Stomach (tissue), 19 donors: ENCODE measurements at places on chromosomes 2 and 18.

DNA sequence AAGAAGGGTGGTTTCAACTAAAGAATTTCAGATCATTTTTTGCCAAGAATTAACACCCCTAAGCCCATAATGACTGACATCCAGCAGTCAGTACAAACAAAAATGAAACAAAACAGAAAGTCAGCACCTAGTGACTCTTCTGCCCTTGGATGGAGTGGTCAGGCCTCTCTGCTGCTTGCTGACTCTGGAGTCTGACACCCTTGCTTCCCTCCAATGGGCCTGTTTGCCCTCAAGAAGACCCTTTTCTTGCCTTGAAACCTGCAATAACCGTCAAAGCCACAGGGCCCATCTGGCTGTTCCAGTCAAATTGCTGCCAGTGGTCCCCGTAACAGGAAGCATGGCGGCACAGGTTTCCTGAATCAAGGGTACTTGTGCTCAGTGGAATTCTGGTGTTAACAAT lies 27.2 kb upstream of the CYTIP start:
- no peak for DNase-seq
- peak overlapping the region; percentile 37 for H3K27ac ChIP-seq
- no peaks in the 10 kb centered on the region for H3K36me3 ChIP-seq
- H3K4me3 ChIP-seq: no peak overlapping the region
- no peaks in the 10 kb centered on the region for H3K27me3 ChIP-seq

- peak overlapping the region; percentile 34 for H3K27ac ChIP-seq
- H3K27me3 ChIP-seq: no peaks in the 10 kb centered on the region
- H3K36me3 ChIP-seq: no peaks in the 10 kb centered on the region
- no peak for DNase-seq
- H3K4me3 ChIP-seq: no peak overlapping the region
Observed at GRCh38 chr2:234960175-234961088, 8.6 kb downstream of the SH3BP4 start.

- no peaks in the 10 kb centered on the region for H3K36me3 ChIP-seq
- H3K27ac ChIP-seq: no peak overlapping the region
- H3K4me3 ChIP-seq: no peak overlapping the region
- no peaks in the 10 kb centered on the region for H3K27me3 ChIP-seq
- DNase-seq: no peak
Observed at GRCh38 chr18:75868031-75868430, 440.5 kb upstream of the SMIM21 start.

GRCh38 chr18:58666176-58666575 lies 5.1 kb upstream of the MALT1 start:
- no peak for DNase-seq
- H3K4me3 ChIP-seq: no peak overlapping the region
- H3K4me1 ChIP-seq: peaks cover 15% of the 10 kb centered on the region
- no peaks in the 10 kb centered on the region for H3K36me3 ChIP-seq
- H3K27me3 ChIP-seq: no peaks in the 10 kb centered on the region

DNA sequence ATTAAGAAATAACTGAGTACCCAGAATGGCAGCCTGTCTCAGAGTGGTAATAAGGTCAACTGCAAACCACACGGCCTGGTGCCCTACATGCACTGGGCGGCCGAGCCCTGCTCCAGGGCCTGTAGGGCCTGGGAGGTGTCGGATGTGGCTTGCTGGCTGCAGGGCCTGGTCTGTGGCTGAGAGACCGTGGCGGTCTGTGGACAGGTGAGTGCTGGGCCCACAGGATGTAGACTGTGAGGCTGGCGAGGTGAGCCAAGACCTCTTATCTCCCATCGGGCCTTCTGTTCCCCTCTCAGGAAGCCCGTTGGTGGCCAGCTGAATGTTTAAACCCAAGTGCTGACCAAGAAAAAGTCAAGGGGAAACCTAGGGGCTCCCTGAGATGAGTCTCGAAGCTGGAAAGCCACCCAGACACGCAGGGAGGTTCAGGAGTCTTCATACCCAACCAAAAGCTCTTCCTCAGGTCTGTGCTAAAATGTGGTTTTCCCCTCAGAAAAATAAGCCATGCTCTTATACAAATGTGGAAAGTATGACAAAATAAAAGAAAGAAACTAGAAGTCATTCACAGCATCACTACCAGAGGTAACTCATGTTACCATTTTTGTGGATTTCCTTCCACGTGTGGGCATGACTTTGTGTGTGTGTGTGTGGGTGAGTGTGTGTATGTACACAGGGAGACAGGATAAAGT lies 47.7 kb upstream of the CTDP1 start:
- no peaks in the 10 kb centered on the region for H3K36me3 ChIP-seq
- no peaks in the 10 kb centered on the region for H3K4me1 ChIP-seq
- no peak for DNase-seq
- H3K27ac ChIP-seq: no peak overlapping the region

DNA sequence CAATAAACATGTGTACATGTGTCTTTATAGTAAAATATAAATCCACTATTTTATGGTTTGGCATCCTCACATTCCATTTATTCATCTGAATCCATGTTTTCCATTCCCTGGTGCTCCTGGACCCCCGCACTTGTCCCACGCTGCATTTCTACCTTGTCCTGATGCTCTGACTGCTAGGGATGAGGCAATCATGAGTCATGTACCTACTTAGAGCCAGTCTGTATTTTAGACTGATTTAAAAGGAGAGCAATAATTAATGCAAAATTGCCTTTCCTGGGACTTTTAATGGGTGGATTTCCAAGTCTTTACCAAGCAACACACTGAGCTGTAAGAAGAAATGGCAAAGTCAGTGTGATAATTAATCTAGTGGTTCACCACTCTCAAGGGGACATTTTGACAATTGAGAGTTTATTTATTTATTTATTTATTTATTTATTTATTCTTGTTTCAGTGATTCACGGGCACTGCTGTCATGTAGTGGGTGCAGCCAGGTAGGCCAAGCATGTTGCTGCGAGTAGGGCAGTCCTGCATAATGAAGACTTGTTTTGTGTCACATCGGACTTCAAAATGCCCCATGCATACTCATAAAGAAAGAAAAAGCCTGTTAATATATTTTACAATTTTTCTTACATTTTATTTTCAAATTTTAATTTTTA lies 419.3 kb upstream of the VWC2L start:
- H3K36me3 ChIP-seq: no peaks in the 10 kb centered on the region
- H3K4me1 ChIP-seq: no peaks in the 10 kb centered on the region
- no peak for DNase-seq
- H3K27ac ChIP-seq: no peak overlapping the region
- H3K27me3 ChIP-seq: no peaks in the 10 kb centered on the region
- H3K4me3 ChIP-seq: no peak overlapping the region

- H3K36me3 ChIP-seq: peaks cover 81% of the 10 kb centered on the region
- H3K27me3 ChIP-seq: no peaks in the 10 kb centered on the region
- H3K27ac ChIP-seq: no peak overlapping the region
- H3K4me3 ChIP-seq: no peak overlapping the region
- H3K4me1 ChIP-seq: peaks cover 9% of the 10 kb centered on the region
Observed at GRCh38 chr2:86031151-86031550, 74.5 kb downstream of the POLR1A start.

DNA sequence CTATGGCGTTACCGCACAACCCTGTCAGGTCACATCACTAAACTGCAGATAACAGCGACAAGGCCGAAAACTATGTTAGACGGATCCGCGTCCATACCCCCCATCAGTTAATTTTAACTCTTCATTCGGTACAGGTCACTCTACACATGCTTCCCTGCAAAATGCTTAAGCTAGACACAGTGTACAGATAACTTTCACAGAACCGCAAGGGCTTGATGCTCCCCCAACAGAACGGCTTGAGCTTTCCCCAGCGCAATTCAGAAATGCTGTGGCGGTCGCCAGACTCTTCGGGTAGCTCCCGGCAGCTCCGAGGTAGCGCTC lies 283 bp upstream of the RBBP8 start:
- H3K36me3 ChIP-seq: peaks cover 11% of the 10 kb centered on the region
- DNase-seq: no peak
- H3K27me3 ChIP-seq: no peaks in the 10 kb centered on the region
- peaks cover 4% of the 10 kb centered on the region for H3K4me1 ChIP-seq
- peak overlapping the region; percentile 97 for H3K27ac ChIP-seq
